ENCODE measurements at places on chromosomes 5 and 9. TPM values are rescaled to one million over a fixed set of nuclear protein-coding genes. Genes with fewer than 3 reads are reported as not detected.
A peak's percentile ranks its signal among the peaks of the same experiment; 100 is the strongest.

The PDCD1LG2 gene
- total RNA-seq: 2.0 TPM

The MAMDC4 gene
- 19.0 TPM for total RNA-seq

DNA sequence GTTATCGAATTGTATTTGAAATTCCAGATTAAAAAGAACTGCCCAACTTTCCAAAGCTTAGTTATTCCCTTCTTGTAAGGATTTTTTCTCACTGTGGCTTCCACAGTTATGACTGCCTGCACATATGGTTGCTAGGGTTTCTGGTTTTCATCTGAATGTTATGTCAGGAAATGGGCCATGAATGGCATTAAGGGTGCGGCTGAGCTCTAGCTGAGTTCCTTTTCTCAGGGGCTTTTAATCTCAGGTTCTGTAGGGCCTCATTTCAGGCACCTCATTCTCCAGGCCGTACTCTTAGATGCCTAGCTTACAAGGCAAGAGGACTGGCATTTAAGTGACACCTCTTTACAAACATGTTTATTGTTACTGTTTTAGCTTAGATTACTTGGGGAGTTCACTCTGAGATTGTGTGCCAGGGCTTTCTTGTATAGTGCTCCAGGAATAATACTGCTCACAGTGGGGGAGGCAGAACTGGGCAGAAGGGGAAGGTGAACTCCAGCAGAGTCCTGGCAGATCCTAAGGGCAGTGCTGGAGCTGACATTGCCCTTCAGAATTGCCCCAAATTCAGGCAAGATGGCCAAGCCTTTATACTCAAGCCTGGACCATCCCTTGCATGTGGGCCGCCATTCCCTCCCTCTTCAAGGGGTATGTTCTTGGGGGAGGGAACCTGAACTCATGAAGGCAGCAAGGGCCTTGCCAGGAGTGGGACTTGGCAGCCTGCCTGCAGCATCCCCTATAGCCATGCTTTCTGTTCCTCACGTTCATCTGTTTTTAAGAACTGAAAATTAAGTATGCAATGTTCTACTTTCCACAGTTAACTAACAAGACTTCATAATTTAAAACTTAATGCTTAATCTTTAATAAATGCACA, 111.5 kb downstream of the KDM4C start:
- no peak overlapping the region for H3K4me3 ChIP-seq
- H3K27ac ChIP-seq: no peak overlapping the region
- DNase-seq: no peak
- H3K36me3 ChIP-seq: peaks cover 47% of the 10 kb centered on the region

DNA sequence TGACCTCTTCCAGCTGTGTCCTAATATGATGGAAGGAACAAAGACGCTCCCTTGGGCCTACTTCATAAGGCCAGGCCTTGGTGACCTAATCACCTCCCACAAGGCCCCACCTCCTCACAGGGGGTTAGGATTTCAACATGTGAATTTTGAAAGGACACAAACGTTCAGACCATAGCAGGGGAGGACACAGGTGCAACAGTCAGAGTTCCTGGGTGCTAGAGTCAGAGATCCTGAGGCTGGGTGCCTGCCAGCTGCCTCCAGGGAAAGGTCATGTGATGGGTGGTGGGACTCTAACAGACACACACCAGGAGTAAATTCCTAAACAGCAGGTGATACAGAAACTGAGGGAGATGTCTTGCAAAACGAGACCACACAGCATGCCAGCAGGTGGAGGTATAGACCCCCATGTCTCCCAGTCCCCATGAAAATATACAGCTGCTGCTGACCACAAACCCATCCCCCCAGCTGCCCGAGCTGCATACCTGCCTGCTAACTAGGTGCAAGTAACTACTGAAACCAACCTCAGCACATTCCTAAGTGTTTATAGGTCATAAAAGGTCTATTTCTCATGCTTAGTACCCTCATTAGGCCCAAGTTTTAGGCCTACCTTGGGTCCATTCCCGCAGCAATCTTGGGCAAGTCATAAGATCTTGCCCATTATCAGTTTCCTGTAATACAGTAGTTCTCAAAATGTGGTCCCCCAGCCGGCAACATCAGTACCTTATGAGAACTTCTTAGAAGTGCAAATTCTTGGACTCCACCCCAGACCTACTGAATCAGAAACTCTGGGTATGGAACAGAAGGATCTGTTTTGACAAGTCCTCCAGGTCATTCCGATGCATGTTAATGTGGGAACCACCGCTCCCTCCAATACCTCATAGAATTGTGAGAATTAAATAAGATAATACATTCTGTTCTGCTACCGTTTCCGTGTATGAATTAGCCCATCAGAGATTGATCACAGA, 245.3 kb downstream of the ENC1 start:
- H3K4me1 ChIP-seq: peaks cover 11% of the 10 kb centered on the region
- no peak overlapping the region for H3K27ac ChIP-seq
- no peak overlapping the region for H3K4me3 ChIP-seq
- DNase-seq: no peak
- no peaks in the 10 kb centered on the region for H3K36me3 ChIP-seq

- no peak for DNase-seq
- peaks cover 71% of the 10 kb centered on the region for H3K36me3 ChIP-seq
- no peaks in the 10 kb centered on the region for H3K4me1 ChIP-seq
- no peaks in the 10 kb centered on the region for H3K27me3 ChIP-seq
- H3K4me3 ChIP-seq: no peak overlapping the region
These were observed 66.4 kb downstream of the PRRT1B start for GRCh38 chr9:131611586-131612315.

- no peak for DNase-seq
- no peaks in the 10 kb centered on the region for H3K27me3 ChIP-seq
- no peak overlapping the region for H3K27ac ChIP-seq
- no peaks in the 10 kb centered on the region for H3K36me3 ChIP-seq
- no peaks in the 10 kb centered on the region for H3K4me1 ChIP-seq
These were observed 242.1 kb downstream of the ZNF608 start for GRCh38 chr5:124504081-124504916.

GRCh38 chr9:127555840-127556820, 55.9 kb upstream of the STXBP1 start:
- H3K27ac ChIP-seq: peak overlapping the region; percentile 73
- peak overlapping the region; percentile 19 for H3K4me3 ChIP-seq
- H3K36me3 ChIP-seq: peaks cover 11% of the 10 kb centered on the region
- H3K4me1 ChIP-seq: peaks cover 40% of the 10 kb centered on the region
- DNase-seq: peak; percentile 65
